Glutamatergic neuron (in vitro differentiated cells): ENCODE measurements at places on chromosomes 13 and 19.

DNA sequence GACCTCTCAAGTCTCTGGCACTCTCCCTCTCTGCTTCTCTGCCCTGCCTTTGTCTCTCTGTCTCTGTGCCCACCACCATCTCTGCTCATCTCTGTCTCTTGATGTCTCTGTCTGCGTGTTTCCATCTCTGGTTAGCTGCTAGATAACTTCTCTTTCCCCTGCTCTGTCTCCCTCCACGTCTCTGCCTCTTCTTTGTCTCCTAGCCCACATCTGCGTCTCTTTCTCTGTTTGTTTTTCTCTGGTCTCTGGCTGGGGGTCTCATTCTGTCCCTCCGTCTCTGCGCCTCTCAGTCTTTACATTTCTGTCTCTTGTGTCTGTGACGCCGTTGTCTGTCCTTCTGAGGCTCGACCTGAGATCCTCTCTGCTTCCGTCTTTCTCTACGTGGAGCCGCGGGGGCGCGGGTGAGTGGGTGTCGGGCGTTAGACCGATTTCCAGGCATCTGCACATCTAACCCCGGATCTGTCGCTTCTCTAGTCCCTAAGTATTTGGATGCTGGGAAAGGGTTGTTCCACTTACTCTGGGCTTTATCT lies 386 bp downstream of the GIPR start:
- no peak for DNase-seq

DNA sequence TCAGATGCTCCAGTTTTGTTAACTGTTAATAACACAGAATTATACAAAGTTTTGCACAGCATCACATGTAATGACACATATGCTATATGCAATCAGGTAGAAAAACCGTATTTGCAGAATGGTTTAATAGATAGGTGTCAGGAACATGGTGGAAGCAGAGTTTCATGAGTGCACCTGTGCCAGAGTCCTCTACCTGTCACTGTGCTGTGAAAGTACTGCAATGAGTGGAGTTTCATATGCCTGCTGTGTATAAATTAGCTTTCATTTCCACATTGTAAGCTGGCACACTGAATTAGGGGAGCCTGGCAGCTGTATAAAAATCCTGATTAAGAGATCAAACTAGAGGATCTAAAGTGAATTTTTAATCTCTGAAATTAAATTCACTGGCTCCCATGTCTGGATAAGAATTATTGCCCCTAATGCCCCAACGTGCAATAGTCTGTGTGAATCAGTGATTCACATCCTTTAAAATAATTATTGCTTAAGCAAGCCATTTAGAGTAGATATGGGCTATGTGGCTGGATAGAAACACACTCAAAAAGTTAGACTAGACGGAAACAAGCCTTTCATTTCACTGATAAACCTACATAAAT lies 8.5 kb upstream of the EEF1AKMT1 start:
- no peak for DNase-seq

DNA sequence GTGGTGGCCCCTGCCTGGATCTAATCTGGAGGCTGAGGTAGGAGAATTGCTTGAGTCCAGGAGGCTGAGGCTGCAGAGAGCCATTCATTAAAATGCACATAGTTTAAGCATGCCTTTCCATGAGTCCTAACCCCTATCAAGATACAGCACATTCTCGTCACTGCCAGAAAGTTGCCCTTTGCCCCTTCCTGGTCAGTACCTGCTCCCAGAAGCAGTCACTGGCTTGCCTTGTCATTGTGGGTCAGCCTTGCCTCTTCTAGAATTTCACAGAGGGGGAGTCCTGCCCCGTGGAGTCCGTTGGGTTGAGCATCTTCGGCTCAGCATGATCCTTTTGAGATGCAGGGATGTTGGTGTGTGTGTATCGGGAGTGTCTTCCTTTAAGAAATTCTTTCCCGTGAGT lies 10.8 kb downstream of the BICRA start:
- no peak for DNase-seq

- no peak for DNase-seq
These were observed 1886.1 kb downstream of the PCDH9 start for GRCh38 chr13:65343898-65344663.

DNA sequence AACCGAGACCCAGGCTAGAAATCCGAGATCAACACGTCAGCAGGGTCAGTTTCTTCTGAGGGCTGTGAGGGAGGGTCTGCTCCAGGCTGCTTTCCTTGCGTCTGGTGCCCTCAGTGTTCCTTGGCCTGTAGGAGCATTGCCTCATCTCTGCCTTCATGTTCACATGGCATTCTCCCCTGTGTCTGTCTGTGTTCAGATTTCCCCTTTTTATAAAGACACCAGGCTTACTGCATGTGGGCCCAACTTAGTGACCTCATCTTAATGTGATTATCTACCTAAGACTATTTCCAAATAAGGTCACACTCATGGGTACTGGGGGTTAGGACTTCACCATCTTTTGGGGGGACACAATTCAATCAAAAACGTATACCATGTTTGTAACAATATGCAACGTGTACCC lies 57.2 kb upstream of the C1QTNF9 start:
- DNase-seq = no peak

- DNase-seq = no peak
These were observed 38.4 kb upstream of the VSTM2B start for GRCh38 chr19:29487432-29487831.

DNA sequence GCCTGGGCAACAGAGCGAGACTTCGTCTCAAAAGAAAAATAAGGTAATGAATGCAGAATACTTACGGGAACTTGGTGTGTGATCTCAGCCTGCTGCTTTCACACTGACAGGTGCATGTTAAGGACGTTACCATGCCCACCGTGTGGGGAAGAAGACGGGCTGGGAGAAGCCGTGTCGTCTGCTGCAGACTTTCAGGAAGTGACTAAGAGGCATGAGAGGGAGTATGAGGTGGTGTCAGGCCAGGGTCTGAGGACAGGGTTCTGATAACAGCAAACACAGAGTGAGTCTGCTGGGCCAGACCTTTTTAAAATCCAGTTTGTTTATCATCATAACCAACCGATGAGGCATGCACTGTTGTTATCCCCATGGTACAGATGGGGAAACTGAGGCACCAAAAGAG lies 13.6 kb upstream of the GALP start:
- no peak for DNase-seq

DNA sequence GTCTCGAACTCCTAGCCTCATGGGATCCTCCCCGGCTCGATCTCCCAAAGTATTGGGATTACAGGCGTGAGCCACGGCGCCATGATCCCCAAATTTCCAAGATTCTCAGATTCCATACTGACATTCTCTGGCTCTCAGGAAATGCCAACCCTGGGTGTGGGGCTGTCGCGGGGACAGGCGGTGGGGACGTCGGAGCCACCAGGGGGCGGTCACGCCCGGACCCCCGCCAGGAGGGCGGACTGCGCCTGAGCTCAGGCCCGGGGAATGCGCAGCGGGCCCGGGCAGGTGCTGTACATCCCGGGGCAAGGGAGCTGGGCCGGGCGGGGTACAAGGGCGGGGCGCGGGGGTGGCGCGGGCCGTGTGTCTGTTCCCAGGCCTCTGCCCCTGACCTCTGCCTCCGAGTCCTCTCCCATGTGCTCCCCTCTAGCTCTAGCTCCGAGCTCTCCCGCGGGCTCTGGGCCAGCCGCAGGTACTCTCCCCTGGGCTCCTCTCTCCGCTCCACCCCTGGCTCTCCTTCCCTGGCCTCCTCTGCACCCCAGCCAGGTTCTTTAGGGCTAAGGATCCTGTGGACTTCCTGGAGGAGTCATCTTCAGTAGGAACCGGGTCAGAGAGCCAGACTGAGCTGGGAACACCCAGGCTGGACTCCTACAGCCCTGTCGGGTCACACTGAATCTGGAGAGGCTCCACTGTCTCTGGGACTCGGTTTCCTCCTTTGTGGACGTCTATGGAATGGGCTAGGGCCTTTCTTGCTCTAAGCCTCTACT lies 2.4 kb downstream of the PPP1R13L start:
- DNase-seq = peak; percentile 78

GRCh38 chr13:61255040-61255796 lies 160.4 kb downstream of the PCDH20 start:
- DNase-seq = no peak

- DNase-seq = no peak
These were observed 39.1 kb downstream of the FAM216B start for GRCh38 chr13:42820451-42820850.

DNA sequence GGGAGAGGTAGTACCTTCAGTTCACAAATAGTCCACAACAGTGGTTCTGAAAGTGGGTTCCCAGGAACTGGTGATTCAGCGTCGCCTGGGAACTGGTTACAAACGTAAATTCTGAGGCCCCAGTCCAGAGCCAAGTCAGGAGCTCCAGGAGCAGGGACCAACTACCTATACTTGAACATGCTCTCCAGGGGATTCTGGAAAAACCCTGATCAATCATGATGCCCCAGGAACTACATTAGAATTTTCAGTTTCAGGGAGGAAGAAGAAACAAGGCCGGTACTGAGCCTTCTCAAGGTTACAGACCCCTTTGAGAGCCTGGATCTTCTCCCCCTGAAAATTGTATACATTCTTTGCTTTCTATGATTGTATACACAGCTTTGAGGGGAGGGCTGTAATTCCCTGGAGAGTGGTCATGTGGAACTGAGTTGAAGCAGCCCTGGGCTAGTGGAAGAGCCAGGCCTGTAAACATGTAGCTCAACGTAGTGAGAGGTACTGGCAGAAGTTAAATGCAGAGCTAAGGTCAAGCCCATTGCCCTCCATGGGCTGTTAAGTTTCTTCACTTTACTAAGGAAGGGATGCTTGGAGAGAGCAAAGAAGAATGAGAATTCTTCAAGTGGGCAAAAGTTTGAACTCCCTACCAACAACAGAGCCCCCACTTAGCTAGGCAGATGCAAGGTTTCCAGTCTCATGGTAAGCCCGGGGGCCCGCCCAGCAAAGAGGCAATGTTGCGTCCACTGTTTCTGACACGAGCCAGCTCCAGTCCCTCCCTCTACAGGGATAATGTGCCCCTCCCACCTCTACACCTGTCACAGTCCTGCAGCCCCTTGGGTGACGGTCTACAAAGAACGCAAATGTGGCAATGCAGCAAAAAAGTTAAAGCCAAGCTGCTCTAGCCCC lies 17.0 kb downstream of the DOCK9 start:
- DNase-seq = no peak

GRCh38 chr13:76882431-76882830 lies 3.8 kb downstream of the KCTD12 start:
- DNase-seq = no peak

- DNase-seq = no peak
These were observed 7.4 kb downstream of the FCER2 start for GRCh38 chr19:7694499-7694898.

DNA sequence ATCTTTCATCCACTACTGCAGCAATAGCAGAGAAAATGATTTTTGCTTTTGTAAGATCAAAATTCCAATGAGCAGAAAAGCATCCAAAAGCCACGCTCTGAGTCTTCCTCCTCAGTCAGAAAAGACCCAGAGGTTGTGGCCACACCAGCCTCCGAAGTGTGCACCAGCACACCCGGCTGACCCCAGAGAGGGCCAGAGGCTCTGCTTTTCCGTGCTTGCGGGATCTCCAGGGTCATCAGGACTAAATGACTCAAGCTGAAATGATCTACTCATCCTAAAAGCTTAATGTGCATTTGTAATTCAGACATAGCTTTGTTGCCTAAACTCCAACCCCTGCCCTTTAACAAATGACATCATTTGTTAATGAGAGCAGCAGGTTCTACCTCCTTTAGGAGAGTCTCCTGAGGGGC lies 16.5 kb downstream of the RXFP2 start:
- DNase-seq = no peak

- no peak for DNase-seq
These were observed 30.9 kb upstream of the CYP2B6 start for GRCh38 chr19:40960062-40960685.

- DNase-seq = peak; percentile 35
These were observed 5.0 kb upstream of the MADCAM1 start for GRCh38 chr19:491146-491741.

GRCh38 chr13:42328672-42329071 lies 56.7 kb downstream of the AKAP11 start:
- DNase-seq = no peak

DNA sequence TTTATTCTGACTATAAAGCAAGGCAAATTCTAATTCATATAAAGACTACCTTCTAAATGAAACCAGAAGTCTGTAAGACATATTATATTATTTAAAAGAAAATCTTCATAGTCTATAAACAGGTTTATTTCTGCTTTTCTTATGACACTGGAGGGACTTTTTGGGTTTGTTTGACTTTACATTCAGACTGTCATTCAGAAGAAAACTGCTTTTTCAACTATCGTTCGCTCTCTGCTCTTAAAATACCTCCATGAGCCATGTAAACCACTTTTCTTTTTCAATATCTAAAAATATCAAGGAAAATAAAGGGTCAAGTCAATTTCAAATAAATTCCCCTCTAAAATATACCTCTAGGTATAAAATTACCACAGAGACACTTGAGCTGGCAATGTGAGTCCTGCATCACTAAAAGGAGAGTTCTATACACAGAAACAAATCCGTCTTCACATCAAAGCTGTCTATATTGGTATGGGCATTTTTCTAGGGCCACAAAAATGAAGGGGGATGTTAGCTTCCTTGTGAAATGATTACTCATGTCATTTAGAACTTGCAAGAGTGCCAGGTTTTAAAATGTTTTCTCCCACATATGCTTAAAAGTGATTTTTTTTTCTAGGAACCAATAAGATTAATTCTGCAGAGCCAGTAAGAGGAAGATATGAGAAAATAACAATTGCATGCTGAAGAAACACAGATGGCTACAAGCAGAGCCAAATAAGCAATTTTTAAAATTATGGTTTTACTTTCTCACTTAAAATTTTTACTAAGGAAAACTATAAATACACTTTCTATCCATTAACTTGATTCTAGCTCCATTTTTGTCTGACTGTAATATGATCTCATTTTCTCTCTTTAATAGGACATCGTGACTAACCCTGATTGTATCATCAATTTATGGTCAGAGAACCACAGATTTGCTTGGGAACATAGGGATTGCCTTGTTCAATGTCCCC lies 181.8 kb downstream of the TBC1D4 start:
- no peak for DNase-seq

DNA sequence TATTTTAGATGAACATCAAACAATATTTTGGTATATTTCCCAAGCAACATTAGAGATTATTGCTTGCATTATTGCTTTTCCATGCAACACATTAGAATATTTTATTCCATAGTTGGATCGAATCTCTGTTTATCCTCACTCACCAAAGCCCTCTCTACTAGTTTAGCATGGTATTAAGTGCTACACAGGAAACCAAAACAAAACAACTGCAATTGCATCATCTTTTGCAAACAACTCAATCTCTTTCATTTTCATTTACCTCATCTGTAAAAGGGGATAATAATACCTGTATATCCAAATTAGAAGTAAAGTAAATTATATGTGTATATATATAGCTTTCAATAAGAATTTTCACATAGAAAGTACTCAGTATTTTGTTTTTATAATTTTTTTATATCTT lies 147.8 kb upstream of the PCDH9 start:
- no peak for DNase-seq

- no peak for DNase-seq
These were observed 3.2 kb downstream of the TMEM272 start for GRCh38 chr13:51841732-51842131.

DNA sequence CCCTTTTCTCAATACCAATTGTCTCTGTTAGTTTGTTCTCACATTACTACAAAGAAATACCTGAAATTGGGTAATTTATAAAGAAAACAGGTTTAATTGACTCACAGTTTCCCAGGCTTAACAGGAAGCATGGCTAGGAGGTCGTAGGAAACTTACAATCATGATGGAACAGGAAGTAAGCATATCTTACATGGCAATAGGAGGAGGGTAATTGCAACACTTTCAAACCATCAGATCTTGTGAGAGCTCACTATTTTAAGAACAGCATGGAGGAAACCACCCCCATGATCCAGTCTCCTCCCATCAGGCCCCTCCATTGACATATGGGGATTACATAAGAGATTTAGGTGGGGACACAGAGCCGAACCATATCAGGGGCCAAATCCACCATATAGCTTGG lies 1210.1 kb upstream of the SPRY2 start:
- no peak for DNase-seq

GRCh38 chr13:33383724-33384577 lies 98.4 kb upstream of the STARD13 start:
- no peak for DNase-seq
